MM.1S (cell line): ENCODE measurements at places on chromosomes 4 and X.

- DNase-seq = no peak
Measured at GRCh38 chrX:94089149-94089548, 415.1 kb downstream of the FAM133A start.

DNA sequence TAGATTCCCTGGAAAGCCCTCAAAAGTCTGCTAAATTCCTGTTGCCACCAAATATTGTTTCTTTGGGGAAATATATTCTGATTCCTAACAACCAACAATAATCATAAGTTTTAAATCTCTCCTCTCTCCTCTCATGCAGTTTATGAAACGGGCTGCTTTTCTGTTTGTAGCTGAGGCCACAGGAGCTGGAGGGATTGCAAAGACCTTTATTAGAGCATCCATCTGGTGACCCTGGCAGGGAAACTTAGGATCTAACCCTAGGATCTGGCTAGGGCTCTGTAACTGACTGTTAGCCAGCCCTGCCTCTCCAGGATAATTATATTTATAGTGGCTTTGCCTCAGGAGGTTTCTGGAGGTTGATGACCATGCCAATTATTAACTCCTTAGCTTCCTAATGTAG is 56.9 kb downstream of the SMAD1 start:
- no peak for DNase-seq

- DNase-seq = no peak
Measured at GRCh38 chr4:183177001-183177400, 77.9 kb downstream of the WWC2 start.

GRCh38 chr4:12146339-12146738 is 717.6 kb upstream of the HS3ST1 start:
- DNase-seq = no peak

- DNase-seq = no peak
Measured at GRCh38 chr4:53043891-53044650, 182.0 kb downstream of the RASL11B start.

GRCh38 chrX:10156199-10157031 is at the start of gene CLCN4:
Gene CLCN4, plus strand, starts transcription at chrX:10156975. Its CDS starts 28,058 bp downstream, at chrX:10185033.
- no peak for DNase-seq

DNA sequence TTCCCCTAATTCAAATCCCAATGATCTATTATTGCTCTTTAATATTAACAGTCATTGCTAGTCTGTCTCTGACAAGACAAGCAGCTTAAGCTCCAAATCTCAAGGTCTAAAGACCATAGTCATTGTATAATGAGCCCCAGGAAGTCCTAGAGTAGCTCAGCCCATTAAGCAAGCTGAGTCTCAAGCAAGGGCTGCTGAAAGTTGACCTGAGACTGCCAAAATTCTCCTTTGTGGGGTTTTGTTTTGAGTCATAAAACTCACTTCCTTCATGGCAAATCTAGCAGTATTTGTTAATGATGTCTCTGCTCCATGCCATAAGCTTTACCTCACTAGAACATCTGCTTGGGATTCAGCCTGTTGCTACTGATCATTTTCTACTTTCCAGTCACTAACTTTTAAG is 313.2 kb downstream of the ANTXR2 start:
- DNase-seq = no peak

DNA sequence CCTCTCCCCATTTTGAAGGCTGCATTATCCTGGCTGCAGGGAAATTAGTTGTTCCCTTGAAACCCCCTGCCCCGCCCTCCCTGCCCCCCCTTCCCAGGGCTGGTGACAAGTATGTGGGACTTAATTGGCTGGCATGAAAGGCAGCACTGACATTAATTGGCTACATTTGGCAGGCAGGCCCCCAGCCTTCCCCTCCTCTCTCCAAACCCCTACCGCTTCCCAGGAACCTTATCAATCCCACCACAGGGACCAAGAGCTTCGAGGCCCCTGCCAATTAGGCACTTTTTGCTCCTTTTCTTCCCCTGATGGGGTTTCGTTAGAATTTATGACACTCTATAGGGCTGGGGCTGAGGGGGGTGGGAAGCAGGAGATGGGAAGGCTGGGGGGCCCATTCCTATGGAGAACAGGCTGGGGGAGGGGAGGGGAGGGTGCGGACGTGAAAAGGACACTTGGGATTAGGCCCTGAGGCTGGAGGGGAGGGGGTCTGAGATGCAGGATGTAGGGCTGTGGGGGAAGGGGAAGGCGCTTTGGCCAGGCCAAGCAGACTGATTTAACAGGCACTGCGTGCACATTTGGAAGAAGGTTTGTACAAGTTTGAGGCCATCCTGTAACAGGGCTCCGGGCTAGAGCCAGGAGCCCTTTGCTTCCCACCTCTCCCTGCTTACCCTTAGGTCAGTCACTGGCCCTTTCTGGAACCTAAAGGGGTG is 52.2 kb downstream of the EFNB1 start:
- DNase-seq = no peak

DNA sequence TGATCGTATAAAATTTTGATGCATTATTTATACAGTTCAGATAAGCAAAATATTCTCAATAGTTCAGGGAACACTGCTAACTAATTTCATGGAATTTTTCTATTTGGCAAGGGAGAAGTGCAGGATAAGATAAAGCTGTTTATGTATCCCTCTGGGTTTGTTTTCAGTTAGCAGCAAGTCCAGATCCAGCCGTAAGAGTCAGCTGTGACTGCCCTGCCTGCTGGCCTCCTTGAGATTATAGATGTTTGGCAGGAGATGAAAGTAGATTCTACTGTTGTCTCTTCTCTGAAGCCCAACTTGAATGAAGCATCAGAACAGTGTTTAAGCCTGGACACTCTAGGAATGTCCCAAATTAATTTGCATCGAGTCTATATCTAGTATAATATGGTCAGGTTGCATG is 29.5 kb downstream of the ANTXR2 start:
- no peak for DNase-seq

GRCh38 chr4:126916626-126917140 is 716.1 kb upstream of the INTU start:
- no peak for DNase-seq

- DNase-seq = no peak
Measured at GRCh38 chr4:90095000-90095399, 32.2 kb upstream of the CCSER1 start.

- no peak for DNase-seq
Measured at GRCh38 chrX:19870710-19871490, 16.5 kb downstream of the SH3KBP1 start.
